ENCODE measurements at places on chromosomes 3 and 15.

DNA sequence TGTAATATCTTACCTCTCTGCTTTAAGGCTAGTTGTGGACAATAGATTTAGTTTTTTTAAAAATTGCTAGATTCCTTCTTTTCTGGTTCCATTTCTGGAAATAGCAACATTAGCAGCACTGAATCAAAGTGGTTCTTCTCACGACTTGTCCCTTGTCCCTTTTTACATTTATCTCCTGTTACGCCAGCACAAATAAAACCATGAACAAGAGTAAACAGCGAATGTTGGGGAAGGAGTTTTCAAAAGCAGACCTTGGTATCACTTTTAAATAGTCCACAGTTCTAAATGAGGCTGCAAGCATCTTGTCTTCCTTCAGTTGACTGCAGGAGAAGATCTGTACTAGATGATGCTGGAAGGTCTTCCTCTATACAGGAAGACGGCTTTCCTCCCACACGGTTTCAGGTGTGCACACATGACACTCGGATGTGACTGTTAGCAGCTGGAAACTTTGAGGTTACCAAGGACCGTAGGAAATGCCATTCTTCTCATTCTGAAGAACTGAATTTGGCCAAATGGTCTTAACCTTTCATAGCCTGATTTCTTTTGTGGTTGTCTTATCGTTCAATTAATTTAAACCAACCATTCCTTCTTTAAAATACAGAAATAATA, 251.0 kb upstream of the ICE2 start:
- DNase-seq = no peak

- DNase-seq = no peak
Observed at GRCh38 chr3:38598791-38599190, 50.7 kb downstream of the SCN5A start.

GRCh38 chr3:10445561-10446175, 59.7 kb downstream of the ATP2B2 start:
- no peak for DNase-seq

- DNase-seq = no peak
Observed at GRCh38 chr3:25945836-25946235, 155.9 kb downstream of the OXSM start.

GRCh38 chr15:64493641-64494040, 33.3 kb downstream of the ZNF609 start:
- DNase-seq = no peak

DNA sequence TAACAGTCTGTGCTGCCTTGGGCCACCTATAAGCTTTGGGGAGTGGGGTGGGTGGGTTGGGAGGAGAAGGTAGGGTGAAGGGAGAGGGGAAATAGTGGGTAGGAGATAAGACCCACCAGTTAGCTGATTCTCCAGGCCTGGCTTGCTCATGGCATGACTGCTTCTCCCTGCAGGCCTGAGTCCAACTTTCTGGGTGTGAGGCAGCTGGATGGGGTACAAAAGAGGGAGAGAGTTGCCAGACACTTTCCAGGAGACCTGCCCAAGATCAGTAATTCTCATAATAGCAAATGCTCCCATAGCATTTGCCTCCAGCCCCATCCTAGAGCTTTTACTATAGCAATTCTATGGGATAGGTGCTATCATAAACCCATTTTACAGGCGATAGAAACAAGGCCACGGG, 7.7 kb downstream of the CGNL1 start:
- no peak for DNase-seq

DNA sequence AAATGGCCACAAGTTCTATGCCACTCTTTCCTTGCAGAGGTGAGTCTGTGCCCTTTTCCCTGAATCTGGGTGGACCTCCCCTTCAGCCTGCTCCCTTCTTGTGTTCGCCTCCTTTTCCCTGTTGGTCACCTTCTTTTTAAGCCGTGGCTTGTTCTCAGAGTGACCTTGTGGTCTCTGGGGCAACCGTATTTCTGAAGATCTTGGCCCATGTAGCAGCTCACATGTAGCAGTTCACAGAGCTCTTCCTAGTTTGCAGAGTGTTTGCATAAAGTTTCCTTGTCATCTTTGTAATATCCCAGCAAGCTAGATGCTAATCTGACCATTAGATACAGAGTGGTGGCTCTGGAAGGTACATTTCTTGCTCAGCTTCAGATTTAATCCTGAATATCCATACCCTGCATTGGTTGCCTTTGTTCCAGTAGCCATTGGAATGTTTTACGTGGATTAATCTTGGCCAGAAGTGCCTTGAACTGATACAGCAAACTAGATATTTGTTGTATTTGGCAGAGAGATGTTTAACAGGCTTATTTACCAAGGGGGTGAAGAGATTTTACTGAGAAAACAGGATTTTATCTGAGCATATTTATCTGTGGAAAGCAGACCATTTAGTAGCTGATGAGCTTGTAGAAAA, 40.7 kb upstream of the BSN start:
- no peak for DNase-seq

DNA sequence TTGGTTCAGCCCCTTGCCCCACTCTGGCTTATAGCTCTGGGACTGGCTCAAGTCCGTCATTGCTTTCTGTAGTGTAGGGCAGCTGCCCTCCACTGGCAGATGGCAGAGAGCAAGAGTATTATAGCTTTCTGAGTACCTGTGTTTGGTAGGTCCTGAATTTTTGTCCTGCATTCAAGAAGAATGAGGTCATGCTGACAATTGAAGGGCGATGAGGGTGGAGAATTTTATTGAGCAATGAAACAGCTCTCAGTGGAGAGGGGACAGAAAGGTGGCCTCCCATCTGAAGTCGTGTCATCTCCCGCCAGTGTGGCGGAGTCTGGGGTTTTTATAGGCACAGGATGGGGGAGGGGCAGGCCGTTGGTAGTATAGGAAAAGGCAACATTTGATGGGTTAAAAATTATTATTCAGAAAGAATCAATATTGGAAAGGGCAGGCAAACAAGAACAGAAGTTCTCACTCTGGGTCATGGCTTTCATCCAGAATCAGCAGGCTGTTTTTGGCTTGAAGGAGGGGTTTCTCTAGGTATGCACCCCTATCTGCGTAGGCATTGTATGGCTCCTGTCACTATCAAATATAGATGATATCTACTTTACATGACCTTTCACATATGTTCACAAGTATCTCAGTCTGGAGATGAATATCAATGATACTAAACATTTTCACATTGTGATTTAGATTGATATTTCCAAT, 1239.7 kb upstream of the ALCAM start:
- no peak for DNase-seq

GRCh38 chr3:57068437-57069089, 8.1 kb downstream of the SPATA12 start:
- peak; percentile 56 for DNase-seq

- DNase-seq = no peak
Observed at GRCh38 chr15:74174958-74175253, 1.4 kb downstream of the ISLR start.

DNA sequence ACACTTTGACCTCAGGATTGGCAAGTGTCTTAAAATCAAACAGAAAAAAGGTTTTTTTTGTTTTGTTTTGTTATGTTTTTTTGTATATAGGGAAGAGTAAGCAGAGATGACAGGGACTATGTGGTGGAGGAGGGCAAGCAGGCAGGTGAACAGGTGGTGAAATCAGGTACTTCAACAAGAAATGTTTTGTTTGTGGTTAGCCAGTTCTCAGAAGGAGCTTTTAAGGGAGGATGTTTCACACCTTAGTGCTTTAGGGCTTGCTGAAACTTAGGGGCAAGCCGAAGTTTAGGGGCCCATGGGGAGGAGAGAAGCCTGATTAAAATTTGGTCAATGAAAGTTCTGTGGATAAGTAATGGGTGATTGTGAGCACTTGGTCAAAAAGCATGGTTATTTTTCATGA, 370.7 kb upstream of the SLCO3A1 start:
- no peak for DNase-seq

GRCh38 chr3:30539772-30540171, 66.6 kb upstream of the TGFBR2 start:
- DNase-seq = peak; percentile 45

DNA sequence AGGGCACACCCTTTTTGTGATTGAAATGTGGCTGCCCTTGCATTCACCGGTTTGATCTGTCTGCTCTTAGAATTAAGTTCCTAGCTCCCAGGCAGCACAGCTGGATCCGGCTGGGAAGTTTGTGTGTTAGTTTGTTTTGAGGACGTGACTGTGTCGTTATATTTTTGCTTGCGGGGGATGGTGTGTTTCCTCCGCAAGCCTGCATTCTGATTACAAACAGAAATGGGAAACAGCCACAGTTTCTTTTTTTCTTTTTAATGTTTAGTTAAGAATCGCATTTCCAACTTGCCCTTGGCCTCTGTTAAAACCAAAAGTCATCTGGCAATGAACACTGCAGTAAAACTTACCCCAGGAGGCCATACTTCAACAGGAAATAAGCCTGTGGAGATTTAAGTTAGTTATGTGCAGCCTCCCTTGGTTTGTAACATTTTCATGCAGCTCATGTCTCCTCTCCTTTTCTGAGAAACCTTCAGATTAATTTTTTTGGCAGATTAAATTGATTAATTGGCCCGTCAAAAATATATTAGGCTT, 888 bp downstream of the TMOD3 start:
- no peak for DNase-seq

DNA sequence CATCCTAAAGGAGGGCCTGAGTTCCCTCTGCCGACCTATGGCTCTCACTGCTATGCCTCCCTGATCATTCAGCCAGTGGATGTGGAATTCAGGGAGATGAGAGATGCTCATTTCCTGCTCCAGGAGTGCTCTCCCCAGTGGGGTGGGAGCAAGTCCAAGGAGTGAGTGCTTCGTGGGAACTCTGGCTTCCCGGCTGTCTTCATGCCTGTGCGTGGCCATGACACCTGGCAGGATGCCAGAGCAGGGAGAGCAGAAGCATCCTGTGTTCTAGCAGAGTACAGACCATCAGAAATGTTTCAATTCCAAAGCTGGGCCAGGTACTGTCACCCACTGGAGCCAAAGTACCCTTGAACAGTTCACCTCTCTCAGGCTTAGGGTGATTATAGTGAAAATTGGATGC, 45.1 kb downstream of the APH1B start:
- DNase-seq = peak; percentile 45

DNA sequence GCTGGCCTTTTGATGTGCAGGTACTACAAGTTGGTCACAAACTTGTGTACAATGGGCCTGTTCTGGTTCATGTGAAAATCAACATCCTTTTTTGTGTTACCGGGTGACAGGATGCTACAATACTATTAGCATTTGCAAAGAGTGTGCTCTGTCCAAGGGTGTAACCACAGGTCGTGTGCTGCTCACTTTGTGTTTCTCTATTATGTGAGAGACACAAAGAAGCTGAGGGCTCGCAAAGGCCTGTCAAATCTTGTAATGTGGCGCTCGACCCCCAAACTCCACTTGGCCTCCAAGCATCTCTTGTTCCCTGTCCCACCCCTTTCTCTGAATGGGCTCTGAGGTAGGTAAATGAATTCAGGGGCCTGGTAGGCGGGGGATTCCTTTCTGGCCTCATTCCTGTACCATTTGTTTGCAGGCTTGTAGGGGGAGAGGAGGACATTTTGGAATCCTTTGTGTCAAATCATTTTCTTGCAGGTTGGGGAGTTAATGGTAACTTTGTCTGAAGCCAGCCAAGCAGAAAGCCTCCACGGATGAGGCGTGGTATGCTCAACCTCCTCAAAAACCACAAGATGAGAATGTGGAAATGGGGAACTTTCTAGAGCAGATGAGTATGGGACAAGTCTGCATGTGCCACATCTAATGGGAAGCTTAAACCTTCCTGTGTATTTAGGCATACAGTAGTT, 109.1 kb downstream of the OPA1 start:
- DNase-seq = no peak

DNA sequence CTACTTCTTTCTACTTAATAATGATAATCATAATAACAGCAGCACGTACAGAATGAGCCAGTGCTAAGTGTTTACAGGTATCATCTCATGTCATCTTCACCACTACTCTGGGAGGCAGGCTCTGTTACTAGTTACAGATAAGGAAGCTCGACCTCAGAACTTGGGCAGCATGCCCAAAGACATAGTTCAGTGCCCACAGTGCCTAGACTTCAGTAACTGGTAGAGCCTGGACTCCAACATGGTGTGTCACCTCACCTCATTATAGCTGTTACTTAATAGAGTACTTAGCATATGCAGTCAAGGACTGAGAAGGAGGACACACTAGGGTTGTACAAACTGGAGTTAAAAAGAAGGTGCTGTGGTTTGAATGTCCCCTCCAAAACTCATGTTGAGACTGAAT, 7.6 kb downstream of the GADL1 start:
- no peak for DNase-seq

GRCh38 chr3:71395470-71395869, 188.1 kb downstream of the FOXP1 start:
- DNase-seq = no peak

DNA sequence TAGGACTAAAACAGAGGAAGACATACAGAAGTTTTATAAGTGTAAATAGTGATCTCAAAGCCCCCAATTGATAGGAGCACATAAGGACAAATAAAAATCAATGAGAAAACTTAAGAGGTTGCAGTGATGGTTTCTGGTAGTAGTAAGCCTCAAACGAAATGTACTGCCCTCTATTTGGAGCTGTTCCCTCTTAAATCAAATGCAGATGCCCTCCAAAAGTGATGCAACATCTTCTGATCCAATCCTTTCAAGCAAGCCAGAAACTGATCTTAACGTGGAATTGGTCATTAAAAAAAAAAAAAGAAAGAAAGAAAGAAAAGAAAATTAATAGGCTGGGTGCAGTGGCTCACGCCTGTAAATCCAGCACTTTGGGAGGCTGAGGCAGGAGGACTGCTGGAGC, 259.3 kb downstream of the ZBTB20 start:
- DNase-seq = no peak

- no peak for DNase-seq
Observed at GRCh38 chr15:48579945-48580671, 65.4 kb downstream of the FBN1 start.

DNA sequence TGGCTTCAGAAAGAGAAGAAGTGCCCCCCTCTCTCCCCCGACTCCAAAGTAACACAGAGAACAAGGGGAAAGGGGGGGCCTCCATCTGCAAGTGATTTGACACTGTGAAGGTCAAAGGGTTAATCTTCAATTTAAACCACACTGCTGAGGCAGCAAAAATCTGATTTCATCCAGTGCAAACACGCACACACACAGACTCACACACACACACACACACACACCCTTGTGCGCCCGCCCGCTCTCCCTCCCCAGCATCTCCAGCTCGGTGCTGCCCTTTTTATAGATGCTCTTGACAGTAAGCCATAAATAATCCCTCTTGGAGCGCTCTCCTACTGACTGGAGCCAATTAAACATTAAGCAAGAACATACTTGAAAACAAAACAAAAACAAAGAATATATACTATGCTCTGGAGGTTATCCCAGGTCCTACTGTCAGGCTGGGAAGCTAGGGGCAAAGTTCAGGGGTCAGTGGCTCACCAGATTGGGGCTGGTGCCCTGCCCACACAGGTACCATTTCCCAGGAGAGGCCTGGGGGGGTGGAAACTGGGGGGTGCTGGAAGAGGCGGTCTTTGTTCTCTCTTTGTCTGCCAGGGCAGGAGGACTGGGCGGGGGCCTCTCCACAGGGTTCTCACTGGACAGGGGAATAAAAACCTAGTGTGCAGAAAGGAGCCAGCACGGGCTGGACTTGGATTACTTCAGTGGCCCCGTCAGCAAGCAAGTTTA, 16.3 kb downstream of the BMF start:
- DNase-seq = no peak

- no peak for DNase-seq
Observed at GRCh38 chr3:51397392-51397791, 6.3 kb downstream of the RBM15B start.

- DNase-seq = no peak
Observed at GRCh38 chr15:69820819-69821218, 276.9 kb downstream of the TLE3 start.

- no peak for DNase-seq
Observed at GRCh38 chr3:18703798-18704197, 278.7 kb upstream of the SATB1 start.

All from NCI-H226 (cell line).